HCT116 (cell line): ENCODE measurements at places on chromosomes 4 and X. TPM values are rescaled to one million over a fixed set of nuclear protein-coding genes. Genes with fewer than 3 reads are reported as not detected.
A peak's percentile ranks its signal among the peaks of the same experiment; 100 is the strongest.

Gene CCKAR
- not detected for total RNA-seq

GRCh38 chr4:66606908-66607307 lies 936.6 kb upstream of the EPHA5 start:
- no peaks in the 10 kb centered on the region for H3K4me1 ChIP-seq
- no peak overlapping the region for H3K27ac ChIP-seq
- DNase-seq = no peak
- no peaks in the 10 kb centered on the region for H3K27me3 ChIP-seq
- no peak overlapping the region for H3K4me3 ChIP-seq
- H3K36me3 ChIP-seq = no peaks in the 10 kb centered on the region

Gene ETFDH
- 22.2 TPM for total RNA-seq

Gene TBX22
- total RNA-seq = not detected

- H3K4me3 ChIP-seq = no peak overlapping the region
- no peaks in the 10 kb centered on the region for H3K4me1 ChIP-seq
- H3K27ac ChIP-seq = no peak overlapping the region
- H3K36me3 ChIP-seq = no peaks in the 10 kb centered on the region
- DNase-seq = peak; percentile 4
These were observed 176.0 kb downstream of the SMARCA1 start for GRCh38 chrX:129347291-129347690.

- H3K4me3 ChIP-seq = no peak overlapping the region
- H3K36me3 ChIP-seq = 0 out of 2 replicates have a peak, but pooled peaks cover 7% of the 10 kb centered on the region
- H3K27ac ChIP-seq = no peak overlapping the region
- no peaks in the 10 kb centered on the region for H3K27me3 ChIP-seq
- no peaks in the 10 kb centered on the region for H3K4me1 ChIP-seq
- no peak for DNase-seq
These were observed 41.7 kb downstream of the DCUN1D4 start for GRCh38 chr4:51884606-51885005.

Gene SLITRK4
- not detected for total RNA-seq

- no peak overlapping the region for H3K27ac ChIP-seq
- no peaks in the 10 kb centered on the region for H3K36me3 ChIP-seq
- no peak overlapping the region for H3K4me3 ChIP-seq
- H3K4me1 ChIP-seq = no peaks in the 10 kb centered on the region
- peaks cover 4% of the 10 kb centered on the region; the same call in 1 of the 2 replicates for H3K27me3 ChIP-seq
These were observed 77.6 kb downstream of the COX18 start for GRCh38 chr4:72991873-72992272.

GRCh38 chr4:7320206-7320797 lies 114.4 kb downstream of the PSAPL1 start:
- H3K4me1 ChIP-seq = no peaks in the 10 kb centered on the region
- no peak for DNase-seq
- no peak overlapping the region for H3K4me3 ChIP-seq
- H3K36me3 ChIP-seq = no peaks in the 10 kb centered on the region
- no peaks in the 10 kb centered on the region; the same call in 1 of the 2 replicates for H3K27me3 ChIP-seq

- no peaks in the 10 kb centered on the region for H3K36me3 ChIP-seq
- no peak for DNase-seq
- H3K4me1 ChIP-seq = peaks cover 11% of the 10 kb centered on the region
- H3K27me3 ChIP-seq = no peaks in the 10 kb centered on the region
- H3K27ac ChIP-seq = no peak overlapping the region
These were observed 762 bp downstream of the PIGA start for GRCh38 chrX:15334561-15334960.

DNA sequence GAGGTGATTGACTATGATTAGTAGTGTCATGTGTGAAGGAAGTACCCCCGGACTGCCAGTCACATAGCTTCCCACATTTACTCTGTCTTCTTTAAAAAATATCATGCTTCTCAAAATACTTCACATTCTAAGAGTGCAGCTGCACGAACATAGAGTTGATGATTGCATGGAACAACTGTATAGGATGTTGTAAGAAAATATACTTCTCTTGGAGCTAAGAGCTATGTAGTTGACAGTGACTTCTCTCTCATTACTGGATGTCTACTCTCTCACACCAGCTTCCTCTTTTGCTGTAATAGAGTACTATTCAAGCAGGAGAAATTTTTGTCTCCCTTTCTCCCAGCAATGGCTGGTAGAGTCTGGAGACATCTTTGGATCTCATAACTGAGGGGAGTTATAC lies 99.4 kb upstream of the PUDP start:
- no peak overlapping the region for H3K4me3 ChIP-seq
- no peaks in the 10 kb centered on the region for H3K36me3 ChIP-seq
- H3K27ac ChIP-seq = no peak overlapping the region

Gene FAAH2
- total RNA-seq = 6.1 TPM

Gene MAGIX
- 2.6 TPM for total RNA-seq

DNA sequence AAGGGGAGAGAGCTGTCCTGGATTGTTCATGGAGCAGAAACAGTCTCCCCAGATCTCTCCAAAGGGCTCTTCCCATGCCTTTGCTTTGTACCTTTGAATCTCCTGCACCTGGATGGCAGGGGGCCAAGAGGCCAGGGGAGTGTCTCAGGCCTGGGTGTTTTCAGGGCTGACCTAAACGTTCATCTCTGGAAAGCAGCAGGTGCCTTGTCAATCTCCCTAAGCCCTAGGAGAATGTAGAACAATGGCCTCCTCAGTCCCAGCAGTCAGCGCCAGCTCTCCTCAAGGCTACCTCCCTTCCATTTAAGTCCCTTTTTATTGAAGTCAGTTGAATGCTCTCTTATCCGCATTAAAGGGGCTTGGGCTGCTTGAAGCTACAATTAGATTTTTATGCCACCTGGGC lies 31.2 kb upstream of the NSUN7 start:
- H3K27me3 ChIP-seq = no peaks in the 10 kb centered on the region
- no peaks in the 10 kb centered on the region; the same call in 1 of the 2 replicates for H3K4me1 ChIP-seq
- DNase-seq = no peak
- H3K27ac ChIP-seq = no peak overlapping the region
- no peak overlapping the region for H3K4me3 ChIP-seq
- H3K36me3 ChIP-seq = no peaks in the 10 kb centered on the region

Gene IGSF1
- 0.79 TPM for total RNA-seq

DNA sequence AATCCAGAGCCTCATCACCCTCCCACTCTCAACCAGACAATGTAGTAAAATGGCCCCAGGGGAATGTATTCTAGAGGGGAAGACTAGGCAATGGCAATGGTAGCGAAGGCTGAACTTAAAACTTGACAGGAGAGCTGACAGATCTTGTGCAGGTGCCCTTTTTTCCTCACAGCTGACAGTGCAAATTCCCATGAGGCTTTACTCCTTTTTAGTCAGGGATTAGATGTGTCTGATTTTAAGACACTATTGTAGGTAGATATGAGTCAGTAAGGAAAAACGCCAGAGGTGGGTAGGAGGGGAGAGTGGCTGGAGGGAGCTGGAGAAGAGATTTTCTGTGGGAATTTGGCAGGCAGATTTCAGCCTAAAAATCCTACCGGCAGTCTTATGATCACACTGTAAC lies 10.7 kb downstream of the CAPN6 start:
- H3K4me1 ChIP-seq = no peaks in the 10 kb centered on the region
- H3K4me3 ChIP-seq = no peak overlapping the region
- DNase-seq = no peak
- no peak overlapping the region for H3K27ac ChIP-seq

DNA sequence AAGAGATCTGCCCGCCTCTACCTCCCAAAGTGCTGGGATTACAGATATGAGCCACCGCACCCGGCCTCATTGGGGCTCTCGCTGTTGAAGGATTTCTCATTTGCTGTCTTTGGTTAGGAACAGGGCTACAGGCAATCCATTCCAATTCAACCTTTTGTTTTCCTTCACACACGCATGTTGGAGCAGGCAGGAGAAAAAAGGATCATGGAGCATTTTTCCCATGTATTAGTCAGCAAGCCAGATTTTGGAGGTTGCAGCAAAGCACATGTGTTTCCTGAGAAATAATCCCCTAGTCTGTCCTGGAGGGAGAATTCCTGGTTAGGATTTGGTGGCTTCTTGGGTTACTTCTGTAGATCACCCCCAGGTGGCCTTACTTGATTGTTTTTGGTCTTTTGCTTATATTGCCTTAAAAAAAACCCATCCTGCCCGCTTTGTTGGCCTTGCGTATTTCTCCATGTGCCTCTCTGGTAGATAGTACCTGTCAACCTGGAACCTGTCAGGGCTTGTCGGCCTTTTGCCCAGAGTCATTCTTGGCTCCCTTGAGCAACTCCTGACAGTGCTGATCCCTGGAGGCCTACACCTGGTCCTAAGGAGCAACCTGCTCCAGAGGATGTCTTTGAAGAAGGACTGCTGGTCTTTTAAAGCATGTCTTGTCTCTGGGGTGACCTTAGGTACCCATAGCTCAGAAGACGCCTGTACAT lies 82.4 kb upstream of the CLCN4 start:
- no peak for DNase-seq
- no peaks in the 10 kb centered on the region for H3K27me3 ChIP-seq
- H3K4me1 ChIP-seq = no peaks in the 10 kb centered on the region
- H3K4me3 ChIP-seq = no peak overlapping the region
- H3K36me3 ChIP-seq = no peaks in the 10 kb centered on the region

DNA sequence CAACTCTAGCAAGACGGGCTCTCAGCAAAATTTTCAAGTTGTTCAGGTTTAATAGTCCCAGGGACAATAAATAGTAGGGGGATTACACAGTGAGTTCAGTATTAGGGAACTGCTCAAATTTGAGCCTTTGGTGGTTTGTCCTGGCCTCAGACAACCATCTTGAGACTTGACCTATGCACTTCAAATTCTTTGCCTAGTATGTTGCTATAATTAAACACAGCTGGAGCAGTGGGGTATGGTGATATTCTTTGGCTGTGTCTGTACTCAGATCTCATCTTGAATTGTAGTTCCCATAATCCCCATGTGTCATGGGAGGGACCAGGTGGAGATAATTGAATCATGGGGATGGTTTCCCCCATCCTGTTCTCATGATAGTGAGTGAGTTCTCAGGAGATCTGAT lies 43.3 kb upstream of the TEX13A start:
- H3K36me3 ChIP-seq = no peaks in the 10 kb centered on the region
- H3K4me3 ChIP-seq = no peak overlapping the region
- H3K4me1 ChIP-seq = no peaks in the 10 kb centered on the region
- H3K27ac ChIP-seq = no peak overlapping the region

Gene TAF7L
- 0.22 TPM for total RNA-seq

Gene LAGE3
- 42.8 TPM for total RNA-seq
